Stimulated activated CD8-positive, alpha-beta memory T cell treated with anti-CD3 and anti-CD28 coated beads, Interleukin-15, amount 100 ng/mL, for 24 hours (primary cell): ENCODE measurements at places on chromosomes 16 and 17.

DNA sequence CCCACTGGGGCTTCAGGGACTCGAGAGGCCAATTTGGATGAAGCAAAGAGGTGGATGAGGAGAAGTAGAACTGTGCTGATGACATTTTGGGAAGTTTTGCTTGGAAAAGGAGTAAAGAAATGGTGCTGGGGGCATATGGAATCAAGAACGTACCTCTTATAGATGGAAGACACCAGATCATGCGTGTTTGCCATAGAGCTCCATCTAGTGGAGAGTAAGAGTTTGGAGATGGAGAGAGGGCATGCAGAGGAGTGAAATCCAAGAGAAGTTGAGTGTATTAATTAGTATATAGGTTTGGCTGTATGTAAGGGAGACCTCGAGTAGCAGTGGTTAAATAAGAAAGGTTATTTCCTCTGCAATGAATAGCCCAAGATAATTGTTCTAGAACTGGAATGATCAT lies 56.0 kb downstream of the SHISA6 start:
- DNase-seq, result no peak

DNA sequence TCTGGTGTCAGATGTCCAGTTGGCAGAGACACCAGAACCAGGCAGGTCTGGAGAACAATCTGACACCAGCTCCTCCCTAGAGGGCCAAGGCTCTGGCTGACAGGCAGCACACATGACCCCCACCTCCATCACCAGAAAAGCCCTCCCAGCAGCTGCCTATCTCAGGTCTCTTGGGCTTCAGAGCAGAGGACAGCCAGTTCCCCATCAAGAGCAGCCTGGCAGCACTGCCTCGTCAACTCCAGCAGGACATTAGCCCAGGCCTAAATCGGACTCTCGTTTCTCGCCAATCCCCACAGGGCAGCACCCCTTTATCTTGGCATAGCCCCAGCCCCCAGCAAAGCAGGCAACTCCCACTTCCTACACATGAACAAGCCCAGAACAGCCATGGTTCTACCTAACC lies 4.4 kb downstream of the JUP start:
- DNase-seq, result no peak

GRCh38 chr17:50660042-50660886 lies 25.6 kb downstream of the ABCC3 start:
- DNase-seq, result no peak

GRCh38 chr16:3576211-3576610 lies 992 bp downstream of the NLRC3 start:
- no peak for DNase-seq

DNA sequence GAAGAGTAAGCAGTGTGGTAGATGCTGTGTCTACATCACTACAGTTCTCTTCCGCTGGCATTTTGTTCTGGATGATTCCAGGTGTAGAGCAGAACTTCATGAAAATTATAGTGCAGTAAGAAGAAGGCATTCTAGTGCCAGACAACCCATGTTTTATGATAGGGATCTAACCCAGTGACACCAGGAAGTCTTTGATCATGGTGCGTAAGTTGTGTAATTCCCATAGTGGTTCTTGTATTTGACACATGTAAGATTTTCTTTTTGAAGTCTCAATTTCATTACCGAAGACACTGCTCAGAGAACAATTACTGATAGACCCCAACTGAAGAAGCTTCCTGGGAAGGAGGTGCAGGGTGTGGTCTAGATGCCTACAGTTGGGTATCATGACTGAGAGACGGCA lies 356.9 kb downstream of the CA10 start:
- DNase-seq, result no peak

DNA sequence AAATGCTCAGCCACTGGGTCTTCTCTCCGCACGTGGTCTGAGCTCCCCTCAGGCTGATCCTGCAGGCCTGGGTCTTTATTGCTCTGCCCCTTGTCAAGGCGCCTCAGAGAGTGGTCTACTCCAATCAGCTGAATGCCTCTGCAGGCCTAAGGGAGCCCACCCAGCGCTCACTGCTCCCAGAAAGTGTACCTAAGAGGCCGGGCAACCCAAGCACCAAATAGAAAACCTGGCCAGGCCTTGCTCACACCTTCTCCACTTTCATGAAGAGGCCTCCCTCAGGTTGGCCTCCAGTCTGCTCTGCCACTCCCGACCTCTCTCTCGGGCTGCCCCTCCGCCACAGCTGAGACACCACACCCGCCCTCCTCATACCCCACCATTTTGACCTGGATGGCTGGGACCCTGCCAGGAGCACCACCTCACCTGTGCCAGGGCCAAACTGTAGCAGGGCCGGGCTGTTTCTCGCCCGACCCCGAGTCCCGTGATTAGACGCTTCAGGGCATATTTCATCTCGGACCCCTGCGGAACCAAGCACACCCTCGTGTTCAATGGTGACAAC lies 665 bp downstream of the MYBBP1A start:
- no peak for DNase-seq

DNA sequence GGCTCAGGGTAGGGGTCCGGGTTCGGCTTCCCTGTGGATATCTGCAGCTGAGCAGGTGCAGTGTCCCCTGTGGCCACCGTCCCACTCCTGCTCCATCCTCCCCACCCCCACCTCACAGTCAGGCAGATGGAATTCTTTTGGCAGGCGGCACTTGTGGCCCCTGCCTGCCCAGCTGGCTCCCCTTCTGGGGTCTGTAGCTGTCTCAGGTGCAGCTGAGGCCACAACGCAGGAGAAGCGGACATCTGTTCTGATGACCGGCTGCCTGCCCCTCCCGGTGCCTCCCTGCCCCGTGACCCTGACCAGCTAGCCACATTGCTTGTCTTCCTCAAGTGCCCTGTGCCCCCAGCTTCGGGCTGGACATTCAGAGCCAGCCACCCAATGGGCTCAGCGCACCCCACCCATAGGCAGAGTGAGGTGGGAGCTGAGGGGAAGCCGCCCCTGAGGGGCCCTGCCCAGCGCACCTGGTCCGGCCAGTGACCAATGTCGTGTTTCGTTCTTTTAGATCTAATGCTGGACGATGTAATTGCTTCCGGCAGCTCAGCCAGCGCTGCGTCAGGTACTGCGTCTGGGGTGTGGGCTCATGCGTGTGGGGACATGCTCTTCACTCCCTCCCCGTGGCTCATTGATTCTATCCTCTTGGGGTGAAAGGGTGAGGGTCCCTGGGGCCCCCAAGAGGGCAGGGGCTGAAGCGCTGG lies 25.2 kb upstream of the ABCC3 start:
- no peak for DNase-seq

- DNase-seq, result no peak
Observed at GRCh38 chr17:34673516-34673915, 94.1 kb downstream of the TMEM132E start.

DNA sequence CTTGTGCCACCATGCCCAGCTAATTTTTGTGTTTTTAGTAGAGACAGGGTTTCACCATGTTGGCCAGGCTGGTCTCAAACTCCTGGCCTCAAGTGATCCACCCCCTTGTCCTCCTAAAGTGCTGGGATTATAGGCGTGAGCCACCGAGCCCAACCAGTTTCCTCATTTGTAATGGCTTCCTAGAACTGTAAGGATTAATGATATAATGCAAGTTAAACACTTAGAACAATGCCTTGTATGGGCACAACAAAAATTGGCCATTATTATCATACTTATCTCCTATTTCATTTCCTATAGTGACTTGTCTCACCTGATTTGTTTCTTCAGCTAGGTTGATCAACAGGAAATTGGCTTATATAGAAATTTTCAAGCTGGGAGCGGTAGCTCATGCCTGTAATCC lies 14.1 kb downstream of the TUBD1 start:
- DNase-seq, result no peak

DNA sequence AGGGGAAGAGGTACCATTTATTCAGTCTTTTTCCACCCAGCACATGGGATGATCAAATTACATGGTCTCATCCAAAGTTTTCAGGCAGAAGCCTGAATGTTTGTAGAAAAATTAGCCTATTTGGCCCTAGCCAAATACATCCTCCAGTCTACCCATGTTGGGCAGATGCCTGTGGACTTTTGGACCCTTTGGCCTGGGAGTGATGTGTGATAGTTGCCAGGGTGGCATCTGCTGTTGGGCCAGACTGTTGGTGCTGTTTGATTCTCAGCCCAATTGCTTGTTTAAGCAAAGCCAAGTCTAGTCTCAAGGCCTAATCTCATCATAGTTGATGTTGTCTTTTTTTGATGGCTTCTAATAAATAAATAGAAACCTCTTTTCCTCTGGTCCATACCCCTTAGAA lies 419.0 kb downstream of the CDH13 start:
- no peak for DNase-seq

DNA sequence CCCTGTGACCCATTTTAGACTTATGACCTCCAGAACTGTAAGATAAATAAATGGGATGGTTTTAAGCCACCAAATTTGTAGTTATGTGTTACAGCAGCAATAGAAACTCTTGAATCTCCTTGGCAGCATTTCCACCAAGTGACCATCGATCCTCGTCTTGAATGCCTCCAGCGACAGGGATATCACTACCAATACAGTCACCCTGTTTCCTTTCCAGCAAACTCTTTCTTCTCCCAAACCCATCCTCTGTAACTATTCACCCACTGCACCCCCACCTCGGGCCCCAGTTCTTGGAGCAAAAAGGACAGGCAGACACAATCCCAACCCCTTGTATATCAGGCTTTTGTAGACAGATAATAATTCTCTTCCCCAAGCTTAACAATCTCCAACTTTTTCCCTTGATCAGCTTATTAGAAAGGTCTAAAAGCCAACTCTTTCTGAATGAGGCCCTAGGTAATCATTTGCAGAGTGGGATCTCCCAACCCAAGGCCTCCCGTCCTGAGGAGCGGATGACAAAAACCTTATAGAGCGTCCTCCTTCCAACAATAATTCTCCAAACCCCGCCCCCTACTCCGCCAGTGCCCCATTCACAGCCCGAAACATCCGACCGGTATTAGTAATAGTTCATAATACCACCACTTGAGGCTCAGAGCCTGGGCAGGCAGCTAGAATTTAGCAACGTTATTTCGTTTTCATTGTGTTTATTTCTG lies 14.7 kb upstream of the PLLP start:
- DNase-seq, result no peak

DNA sequence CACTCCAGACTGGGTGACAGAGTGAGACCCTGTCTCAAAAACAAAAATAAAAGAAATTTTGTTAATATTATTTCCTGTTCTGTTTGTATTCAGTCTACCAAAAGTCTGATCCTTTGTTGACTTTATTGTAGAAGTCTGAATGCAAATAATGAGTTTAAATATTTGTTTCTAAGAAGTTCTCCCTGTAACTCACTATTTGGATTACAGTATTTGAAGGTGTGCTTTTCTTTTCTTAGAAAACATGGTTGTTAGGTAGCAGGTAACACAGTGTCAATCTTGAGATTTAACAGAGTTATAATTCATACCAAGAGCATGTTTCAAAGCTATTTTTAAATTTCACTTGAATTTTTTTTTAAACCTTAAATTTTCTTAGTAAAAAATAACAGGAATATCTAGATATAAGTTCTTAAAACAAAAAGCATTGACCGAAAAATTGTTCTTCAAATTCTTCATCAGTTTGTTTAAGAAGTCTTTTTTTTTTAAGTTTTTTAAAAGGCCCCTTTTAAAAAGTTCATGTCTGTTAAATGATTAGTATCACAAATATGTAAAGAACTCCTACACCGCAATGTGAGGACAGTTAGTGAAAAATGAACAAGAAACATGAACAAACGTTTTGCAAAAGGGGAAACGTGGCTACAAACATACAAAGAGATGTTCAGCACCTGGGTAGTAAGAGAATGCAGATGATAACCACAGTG lies 35.0 kb downstream of the GAN start:
- no peak for DNase-seq

GRCh38 chr16:49706620-49707355 lies 149.1 kb downstream of the ZNF423 start:
- DNase-seq, result no peak

DNA sequence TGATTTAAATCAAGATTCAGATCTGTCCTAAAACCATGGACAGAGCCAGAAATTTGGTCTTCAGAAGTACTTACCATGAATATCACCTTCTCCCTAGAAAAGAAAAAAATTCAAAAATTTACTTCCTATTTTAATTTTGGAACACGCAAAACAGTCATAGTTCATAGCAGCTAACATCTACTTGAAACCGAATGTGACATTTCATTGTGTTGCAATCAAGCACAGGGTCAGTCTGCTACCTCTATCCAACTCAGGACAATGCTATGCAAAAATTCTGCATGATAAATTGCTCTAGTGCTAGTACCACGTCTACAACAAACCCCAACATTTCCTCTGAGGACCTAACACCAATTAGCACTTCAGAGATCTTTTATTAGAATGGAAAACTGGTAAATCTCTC lies 7.7 kb downstream of the JPT1 start:
- no peak for DNase-seq

- DNase-seq, result no peak
Observed at GRCh38 chr16:3922241-3922640, 41.7 kb upstream of the CREBBP start.

DNA sequence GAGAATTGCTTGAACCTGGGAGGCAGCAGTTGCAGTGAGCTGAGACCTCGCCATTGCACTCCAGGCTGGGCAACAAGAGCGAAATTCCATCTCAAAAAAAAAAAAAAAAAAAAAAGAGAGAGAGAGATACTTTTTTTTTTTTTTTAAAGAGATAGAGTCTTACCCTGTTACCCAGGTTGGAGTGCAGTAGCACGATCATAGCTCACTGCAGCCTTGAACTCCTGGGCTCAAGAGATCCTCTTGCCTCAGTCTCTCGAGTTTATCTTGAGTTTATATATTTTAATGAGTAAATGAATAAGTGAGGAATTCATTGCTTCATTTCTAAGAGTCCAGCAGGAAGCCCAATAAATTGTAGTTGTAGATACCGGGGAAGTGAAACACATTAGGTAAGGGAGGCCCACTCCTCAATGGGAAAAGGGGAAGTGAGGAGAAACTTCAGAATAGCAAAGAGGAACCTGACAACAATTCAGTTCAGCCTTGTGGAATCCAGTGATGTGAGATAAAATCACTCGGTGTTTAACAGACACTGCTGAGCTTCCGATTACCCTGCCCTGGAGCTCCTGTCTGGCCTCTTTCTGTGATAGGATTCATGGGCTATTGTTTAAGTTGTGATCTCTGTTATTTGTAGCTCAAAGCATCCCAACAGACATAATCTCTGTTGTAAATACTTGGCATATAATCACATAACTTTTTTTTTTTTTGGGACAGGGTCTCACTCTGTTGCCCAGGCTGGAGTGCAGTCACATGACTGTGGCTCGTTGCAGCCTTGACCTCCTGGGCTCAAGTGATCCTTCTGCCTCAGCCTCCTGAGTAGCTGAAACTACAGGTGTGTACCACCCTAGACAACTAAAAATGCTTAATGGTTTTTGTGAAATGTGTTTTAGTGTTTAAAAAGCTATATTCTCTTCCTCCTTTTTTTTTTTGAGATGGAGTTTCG lies 15.8 kb upstream of the ITGAM start:
- DNase-seq, result no peak

DNA sequence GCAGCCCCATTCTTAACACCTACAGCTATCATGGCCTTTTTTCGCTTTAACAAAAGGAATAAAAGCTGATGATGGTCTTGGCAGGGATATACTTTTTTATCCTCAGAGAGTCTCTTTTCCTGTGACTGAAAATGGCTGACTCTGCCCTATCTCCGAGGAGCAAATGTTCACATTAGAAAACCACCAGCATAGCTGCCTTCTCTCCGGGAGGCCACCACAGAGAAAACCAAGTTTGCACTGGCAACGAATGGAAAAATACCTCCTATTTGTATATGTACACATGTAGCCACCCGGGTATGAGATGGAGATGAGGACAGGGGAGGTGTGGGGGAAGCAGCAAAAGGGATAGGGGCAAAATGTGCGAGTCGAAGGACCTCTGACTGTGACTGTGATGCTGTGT lies 88.2 kb downstream of the STX8 start:
- no peak for DNase-seq

GRCh38 chr17:17154981-17155380 lies 51.2 kb downstream of the PLD6 start:
- no peak for DNase-seq
